ENCODE measurements at places on chromosomes 12 and 14.

GRCh38 chr12:54005853-54006558 lies 2.8 kb upstream of the HOXC8 start:
- DNase-seq: peak; percentile 67

DNA sequence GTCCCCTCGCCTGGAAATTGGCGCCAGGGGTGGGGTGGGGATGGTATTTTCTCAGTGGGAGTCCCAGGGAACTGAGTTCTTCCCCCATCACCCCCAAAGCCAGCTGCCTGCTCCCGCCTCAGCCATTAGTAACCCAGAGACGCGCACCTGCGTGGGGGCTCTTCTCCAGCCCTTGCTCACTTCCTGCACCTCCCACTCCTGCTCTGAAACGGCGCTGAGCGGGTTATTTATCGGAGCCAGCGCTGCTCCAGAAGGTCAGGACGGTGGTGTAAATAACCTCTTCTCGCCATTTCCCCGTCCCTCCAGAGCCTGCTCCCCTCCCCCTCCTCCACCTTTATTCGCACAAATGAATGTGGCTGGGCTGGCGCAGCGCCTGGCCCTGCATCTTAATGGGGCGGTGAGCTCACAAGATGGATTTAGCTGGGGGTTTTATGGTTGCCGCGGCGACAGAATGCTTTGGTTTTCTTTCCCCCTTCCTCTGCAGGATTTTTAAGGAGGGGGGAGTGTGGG lies 12.2 kb downstream of the GPR84 start:
- DNase-seq: peak; percentile 3

DNA sequence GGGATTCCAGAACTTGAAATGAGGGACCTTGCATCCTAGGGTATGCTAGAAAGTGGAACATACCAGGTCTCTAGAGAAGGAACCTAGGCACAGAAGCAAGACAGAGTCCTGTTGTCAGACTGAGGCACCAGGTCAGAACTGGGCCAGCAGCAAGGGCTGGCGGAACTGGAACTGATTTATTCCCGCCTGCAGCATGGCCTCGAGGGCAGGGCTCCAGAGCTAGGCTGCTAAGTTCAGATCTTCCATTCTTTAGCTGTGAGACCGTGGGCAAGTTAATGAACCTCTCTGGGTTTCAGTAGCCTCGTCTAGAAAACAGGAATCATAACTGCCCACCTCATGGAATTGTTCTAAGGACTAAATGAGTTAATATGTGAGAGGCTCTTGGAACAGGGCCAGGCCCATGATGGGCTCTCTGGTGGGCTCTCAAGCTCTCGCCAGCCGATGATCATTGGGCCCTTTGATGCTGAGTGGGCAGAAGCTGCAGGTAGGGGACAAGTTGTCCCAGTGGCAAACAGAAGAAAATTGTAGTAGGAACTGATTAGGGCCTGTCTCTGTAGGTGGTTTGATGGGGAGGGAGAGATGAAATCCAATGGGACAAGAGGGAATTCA lies 199.8 kb downstream of the ZFP36L1 start:
- no peak for DNase-seq

- DNase-seq: no peak
Observed at GRCh38 chr14:96071561-96071960, 32.4 kb downstream of the C14orf132 start.

DNA sequence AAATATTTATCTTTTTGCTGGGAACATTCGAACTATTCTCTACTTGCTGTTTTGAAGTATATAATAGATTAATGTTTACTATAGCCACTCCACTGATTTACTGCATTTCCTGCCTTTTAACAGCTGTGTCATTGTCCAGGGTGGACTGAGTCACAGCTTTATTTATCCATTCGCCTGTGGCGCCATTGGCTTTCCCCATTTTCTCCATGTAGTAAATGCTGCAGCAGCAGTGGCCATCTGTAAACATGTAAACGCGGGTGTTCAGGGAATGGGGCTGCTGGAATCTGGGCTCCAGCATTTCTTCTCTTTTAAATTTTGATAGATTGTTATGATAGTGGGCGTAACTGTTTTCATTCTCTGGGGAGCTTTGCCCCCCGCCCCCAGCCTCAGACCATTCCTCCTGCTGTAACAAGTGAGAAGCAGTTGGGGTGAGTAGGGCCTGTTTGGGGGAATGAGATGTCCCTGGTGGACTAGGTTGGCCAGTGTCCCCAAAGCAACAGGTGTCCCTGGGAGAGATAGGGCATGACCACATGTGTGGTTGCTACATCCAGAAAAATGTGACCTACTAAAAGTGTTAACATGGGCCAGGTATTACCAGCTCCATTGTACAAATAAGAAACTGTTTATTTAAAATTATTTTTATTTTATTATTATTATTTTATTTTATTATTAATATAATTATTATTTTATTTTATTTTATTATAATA lies 32.9 kb downstream of the RIN3 start:
- DNase-seq: no peak

- no peak for DNase-seq
Observed at GRCh38 chr14:23481362-23481970, 12.0 kb downstream of the NGDN start.

Data from activated CD8-positive, alpha-beta memory T cell treated with anti-CD3 and anti-CD28 coated beads for 4 hours (primary cell).